Esophagus squamous epithelium (tissue), 5 donors: ENCODE measurements at places on chromosomes 4 and X.

GRCh38 chrX:72060196-72060920 is 71.4 kb downstream of the RTL5 start:
- no peak for DNase-seq

DNA sequence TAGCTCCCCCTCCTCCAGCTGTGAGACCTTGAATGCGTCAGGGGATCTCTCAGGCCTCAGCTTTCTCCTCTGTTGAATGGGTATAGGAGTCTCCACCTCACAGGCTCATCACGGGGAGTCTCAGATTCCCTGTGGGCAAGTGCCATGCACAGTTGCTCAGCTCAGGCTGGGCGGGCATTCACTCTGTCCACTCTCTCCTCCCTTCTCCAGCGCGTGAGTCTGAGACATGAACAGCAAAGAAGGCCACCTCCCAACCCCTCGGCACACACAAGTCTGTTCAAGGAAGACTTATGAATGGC is 60.0 kb downstream of the HTRA3 start:
- no peak for DNase-seq

DNA sequence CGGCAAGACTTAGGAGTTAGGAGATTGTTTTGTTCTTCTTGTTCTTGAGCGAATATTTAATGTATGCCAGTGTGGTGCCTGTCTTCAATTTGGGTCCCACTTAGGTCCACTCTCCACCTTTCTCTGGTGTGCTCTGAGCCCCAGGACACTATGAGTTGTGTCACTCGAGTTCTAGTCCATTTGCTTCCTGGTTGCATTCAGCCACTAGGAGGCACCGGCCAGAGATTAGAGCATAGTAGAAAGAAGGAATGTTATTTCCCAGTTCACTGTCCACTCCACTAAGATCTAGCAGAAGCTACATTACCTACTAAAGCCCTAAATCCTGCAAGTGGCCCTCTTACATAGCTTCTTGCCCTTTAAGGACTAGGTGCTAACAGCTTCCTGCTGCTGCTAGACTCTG is 326.9 kb downstream of the NAF1 start:
- DNase-seq: no peak

DNA sequence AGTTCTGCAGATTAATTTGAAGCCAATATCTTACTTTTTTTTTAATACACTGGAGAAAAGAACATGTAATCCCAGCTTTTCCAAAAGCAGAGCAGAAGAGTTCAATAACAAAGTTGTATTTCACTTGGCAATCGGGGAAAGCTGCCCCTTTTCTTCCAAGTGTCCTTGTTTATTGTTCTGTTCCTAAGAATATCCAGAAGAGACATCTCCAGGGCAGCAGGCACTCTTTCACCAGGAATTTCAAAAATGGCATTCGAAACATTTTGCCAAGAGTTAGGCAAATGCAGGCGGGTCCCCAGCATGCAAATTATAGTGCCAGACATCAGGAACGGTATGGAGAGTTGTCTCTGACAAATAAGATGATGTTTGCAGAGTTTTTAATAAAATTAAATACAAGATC is 494.5 kb downstream of the BCOR start:
- no peak for DNase-seq

GRCh38 chr4:183099537-183100297 is 660 bp downstream of the WWC2 start:
- no peak for DNase-seq

DNA sequence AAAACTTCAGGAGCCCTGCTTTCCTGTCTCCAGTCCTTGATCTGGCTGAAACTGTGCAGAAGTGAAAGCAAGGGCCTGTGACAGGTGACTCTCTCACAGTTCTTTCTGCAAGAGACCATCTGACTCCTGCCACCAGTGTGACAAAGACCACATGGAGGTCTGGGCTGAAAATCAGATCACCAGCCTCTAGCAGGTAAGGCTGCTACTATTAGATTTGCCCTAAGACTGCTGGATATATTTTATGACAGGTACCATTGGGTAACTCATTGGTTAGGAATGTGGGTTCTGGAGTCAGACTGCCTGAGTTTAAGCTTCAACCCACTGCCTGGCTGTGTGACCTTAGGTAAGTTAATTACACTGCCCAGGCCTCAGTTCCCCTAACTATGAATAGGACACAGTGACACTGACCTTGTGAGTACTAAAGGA is 163.3 kb upstream of the SLC7A11 start:
- DNase-seq: no peak
